ENCODE measurements at places on chromosomes 12 and 14.

GRCh38 chr12:96206936-96207662, 12.9 kb downstream of the ELK3 start:
- DNase-seq, result no peak

DNA sequence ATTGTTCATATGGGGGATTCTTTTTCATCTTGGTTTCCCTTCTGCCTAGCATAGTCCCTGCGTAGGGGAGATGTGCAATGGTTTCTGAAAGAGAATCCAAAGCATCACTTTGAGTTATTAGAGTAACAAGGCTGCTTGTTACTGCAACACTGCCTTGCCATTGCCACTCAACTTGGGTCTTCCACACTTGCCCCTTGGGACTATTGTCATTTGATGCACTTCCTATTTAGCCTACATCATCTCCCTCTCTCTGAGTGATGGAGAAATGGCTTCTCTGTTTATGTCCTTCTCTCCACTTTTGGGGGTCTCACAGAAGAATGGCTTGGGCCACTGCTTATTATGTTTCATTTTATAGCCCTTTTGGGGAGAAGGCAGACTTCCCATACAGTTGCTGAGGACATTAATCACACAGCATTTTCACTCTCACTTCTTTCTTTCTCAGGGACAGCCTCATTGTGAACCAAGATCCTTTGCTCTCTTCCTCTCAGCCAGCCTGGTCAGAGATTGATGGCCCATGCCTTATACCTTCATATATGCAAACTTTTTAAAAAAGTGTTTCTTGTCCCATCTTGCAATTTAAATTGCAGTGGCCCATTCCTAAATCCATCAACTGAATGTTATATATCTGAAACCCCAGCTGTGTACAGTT, 50.8 kb upstream of the POC1B start:
- no peak for DNase-seq

GRCh38 chr12:75508159-75508558, 3.2 kb downstream of the KRR1 start:
- DNase-seq, result no peak

- DNase-seq, result no peak
Observed at GRCh38 chr14:69769623-69770022, 2.7 kb downstream of the SRSF5 start.

GRCh38 chr14:25252793-25253192, 202.8 kb upstream of the STXBP6 start:
- no peak for DNase-seq

- DNase-seq, result no peak
Observed at GRCh38 chr14:54285030-54285429, 111.8 kb upstream of the CDKN3 start.

- DNase-seq, result no peak
Observed at GRCh38 chr14:93716002-93716745, 72.1 kb downstream of the PRIMA1 start.

DNA sequence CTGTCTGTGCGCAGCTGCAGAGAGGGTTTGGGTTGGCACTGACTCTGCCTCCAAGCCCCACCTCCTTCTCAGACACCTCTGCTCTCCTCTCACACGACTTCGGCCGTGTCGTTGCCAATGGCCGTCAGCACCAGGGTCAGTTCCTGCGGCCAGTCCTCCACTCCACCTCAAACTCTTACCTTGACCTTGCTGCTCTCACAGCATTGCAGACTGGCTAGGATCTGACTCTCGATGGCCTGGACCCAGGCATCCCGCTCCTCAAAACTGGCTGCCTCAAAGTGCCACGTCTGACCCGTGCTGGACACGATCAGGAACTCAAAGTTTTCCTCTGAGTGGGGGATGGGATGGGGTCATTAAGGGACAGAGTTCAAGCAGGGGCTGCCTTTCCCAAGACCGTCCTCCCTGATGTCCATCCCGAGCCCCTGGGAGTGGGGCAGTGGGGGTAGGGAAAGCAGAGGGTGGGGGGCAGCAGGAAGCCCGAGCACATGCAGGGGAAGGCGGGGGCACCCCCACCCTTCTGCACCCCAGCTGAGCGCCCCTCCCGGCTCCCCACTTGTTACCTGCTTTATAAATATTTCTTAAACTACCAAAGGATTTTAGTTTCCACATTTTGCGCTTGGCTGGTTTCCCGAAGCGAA, 10.7 kb downstream of the AGAP2 start:
- DNase-seq, result no peak

GRCh38 chr14:95935228-95935822, 58.7 kb downstream of the TUNAR start:
- no peak for DNase-seq

DNA sequence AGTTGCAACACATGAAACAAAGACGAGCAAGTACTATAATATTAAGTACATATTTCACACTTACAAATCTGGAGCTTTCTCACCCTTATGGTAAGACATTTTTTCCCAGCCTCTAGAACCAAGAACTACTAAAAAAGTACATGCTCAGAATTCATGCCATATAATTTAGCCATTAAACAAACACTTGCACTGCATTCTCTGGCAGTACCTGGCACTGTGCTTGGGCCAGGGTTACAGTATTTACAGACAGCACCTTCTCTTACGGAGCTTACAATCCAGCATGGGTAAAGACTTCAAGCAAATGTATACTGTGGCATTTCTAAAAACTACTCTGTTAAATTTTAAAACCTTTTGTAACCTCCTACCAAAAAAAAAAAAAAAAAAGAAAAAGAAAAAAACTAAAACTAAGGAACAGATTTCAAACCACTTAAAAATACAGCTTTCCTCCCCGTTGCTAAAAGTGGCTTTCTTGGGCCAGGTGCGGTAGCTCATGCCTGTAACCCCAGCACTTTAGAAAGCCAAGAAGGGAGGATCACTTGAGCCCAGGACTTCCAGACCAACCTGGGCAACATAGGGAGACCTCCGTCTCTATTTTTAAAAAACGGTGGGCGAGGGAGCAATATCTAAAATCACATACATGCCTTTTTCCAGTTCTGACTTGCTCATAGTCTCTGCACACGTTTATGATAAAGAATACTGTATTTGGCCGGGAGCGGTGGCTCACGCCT, 956 bp downstream of the GNPTAB start:
- no peak for DNase-seq

- no peak for DNase-seq
Observed at GRCh38 chr14:32986791-32987540, 48.3 kb downstream of the NPAS3 start.

DNA sequence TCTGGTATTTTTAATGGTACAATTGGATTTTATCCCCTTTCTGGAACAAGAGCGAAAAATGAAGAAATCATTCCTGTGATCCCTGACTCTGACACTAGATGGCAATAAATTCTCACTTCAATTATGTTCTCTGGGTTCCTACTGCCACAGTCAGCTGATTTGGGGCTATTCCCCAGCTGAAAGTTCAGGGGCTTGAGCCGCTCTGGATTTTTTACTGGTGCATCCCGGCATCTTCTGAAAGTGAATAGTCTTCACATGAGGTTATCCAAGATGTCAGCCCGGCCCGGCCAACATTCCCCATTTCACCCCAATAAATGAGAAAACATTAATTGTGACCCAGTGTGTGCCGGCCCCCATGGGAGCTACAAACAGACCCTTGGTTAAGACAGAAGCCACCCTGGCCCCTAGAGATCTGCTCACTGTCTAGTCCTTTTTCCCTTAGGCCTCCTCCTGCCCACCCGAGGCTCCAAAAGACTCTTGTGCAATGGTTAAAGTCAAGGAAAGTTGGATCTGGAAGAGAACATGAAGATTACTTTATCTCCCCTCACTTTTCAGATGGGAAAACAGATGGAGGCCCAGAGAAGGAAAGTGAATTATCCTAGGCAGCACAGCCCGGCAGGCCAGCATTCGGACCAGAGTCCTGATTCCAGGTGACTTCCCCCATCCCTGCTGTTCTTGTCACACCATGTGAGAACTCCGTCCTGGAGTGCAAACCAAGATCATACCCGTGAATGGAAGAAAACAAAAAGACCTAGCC, 20.8 kb downstream of the CKAP4 start:
- no peak for DNase-seq

- DNase-seq, result no peak
Observed at GRCh38 chr14:102914474-102915291, 7.8 kb upstream of the AMN start.

GRCh38 chr14:55572578-55572977, 7.4 kb upstream of the KTN1 start:
- DNase-seq, result no peak

- no peak for DNase-seq
Observed at GRCh38 chr12:90151491-90152015, 442.9 kb upstream of the ATP2B1 start.

GRCh38 chr12:65878540-65878939, 54.3 kb downstream of the HMGA2 start:
- DNase-seq, result no peak

GRCh38 chr12:88947486-88948043, 367.3 kb upstream of the KITLG start:
- DNase-seq, result no peak

DNA sequence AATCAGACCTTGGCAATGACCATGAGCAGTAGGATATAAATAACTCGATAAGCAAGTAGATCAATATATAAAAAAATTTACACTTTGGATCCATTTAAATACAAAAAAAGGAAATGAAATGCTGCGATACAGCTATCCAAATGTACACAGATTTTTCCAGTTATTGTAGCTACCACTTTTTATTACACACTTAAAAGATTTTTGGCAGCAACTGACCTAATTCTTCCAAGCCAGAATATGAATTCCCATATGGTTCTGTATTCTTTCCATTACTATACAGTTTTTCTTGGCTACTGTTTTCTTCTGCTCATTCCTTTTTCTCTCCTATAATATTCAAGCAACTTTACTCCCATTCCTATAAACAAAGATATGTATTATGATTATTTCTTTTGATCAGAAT, 52.2 kb downstream of the TMTC1 start:
- no peak for DNase-seq

DNA sequence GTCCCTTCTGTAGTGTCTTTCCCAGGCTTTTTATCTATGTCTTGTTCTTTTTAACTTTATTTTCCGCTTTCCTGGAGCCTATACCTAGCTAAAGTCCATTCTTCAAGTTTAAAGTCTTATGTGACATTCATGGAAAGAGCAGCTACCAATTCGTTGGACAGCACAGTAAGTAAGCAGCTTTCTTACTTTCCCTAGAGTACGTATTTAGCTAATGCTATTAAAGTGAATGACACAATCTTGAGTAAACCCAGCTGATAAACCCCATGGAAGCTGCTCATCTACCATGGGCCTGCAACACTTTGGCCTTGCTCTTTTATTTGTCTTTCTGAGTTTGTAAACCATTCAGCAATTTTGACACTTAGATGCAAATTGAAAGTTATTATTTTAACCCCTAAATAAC, 30.0 kb downstream of the ALX1 start:
- no peak for DNase-seq

DNA sequence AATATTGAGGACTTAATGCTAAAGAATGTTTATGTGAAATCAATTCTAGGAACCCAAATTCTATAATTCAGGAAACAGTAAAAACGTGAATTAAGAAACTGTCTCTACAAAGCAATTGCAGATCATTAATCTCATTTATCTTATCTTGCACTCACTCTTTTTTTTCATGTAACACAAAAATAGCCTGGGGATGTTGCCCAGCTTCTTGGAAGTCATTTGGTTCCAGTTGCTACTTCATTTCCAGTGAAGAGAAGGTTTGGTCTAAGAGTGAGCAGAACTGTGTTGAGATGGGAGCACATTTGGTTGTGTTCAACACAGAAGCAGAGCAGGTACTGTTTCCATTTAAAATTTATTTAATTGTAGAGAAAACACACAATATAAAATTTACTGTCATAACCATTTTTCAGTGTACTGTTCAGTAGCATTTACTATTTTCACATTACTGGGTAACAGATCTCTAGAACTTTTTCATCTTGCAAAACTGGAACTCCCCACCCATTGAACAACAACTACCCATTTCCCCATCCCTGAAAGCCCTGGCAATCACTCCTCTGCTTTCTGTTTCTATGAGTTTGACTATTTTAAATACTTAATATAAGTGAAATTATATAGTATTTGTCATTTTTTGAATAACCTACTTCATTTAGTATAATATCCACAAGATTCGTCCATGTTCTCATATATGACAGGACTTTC, 9.7 kb downstream of the CLEC6A start:
- no peak for DNase-seq

- no peak for DNase-seq
Observed at GRCh38 chr12:94433744-94434143, 25.9 kb downstream of the CEP83 start.

DNA sequence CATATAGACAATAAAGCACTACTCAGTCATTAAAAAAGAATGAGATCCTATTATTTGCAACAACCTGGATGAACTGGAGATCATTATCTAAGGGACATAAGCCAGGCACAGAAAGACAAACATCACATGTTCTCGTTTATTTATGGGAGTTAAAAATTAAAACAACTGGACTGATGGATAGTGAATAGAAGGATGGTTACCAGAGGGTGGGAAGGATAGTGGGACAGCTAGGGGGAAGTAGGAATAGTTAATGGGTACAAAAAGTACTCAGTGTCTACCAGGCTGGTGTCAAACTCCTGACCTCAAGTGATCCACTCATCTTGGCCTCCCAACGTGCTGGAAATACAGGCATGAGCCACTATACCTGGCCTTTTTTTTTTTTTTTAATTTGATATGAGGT, 56.7 kb upstream of the KTN1 start:
- no peak for DNase-seq

- DNase-seq, result no peak
Observed at GRCh38 chr14:31096255-31096654, 70.1 kb upstream of the STRN3 start.

DNA sequence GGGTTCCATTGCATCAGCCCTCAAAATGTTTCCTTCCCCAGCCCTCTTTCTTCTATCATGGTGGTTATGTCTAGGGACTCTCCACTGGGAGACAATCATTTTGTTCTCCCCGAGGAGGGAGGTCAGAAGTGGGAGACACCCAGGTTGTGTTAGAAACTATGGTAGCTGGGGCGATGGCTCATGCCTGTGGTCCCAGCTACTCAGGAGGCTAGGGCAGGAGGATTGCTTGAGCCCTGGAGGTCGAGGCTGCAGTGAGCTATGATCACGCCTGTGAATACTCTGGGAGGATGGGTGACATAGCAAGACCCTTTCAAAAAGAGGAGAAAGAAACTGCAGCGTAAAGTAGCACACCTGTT, 13.0 kb upstream of the LRRC23 start:
- DNase-seq, result no peak

DNA sequence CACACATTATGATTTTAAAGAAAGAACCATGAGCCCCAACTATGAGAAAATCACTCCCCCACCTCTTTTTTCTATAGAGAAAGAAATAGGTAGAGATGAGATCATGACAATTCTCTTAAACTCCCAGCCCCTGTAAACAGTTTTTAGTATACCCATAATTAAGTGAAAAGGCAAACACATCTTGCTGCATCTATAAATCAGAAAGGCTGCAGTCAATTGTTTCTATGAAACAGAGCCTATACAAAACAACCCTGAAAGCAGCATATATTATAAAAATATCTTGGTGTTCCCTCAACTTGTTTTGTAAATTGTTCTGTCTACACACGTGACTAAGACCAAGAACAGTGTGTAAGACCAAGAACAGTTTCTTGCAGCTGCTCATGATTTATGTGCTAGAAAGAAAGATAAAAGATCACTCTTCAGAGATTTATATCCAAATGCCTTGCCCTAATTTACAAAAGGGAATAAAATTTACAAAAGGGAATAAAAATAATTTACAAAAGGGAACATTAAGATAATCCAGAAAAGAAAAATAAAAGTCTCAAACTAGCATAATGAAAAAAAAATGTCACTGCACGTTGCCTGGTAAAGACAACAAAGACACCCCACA, 4.8 kb downstream of the KITLG start:
- DNase-seq, result no peak
